NCI-H1048 (cell line): ENCODE measurements at places on chromosomes 12 and 14.

- peak; percentile 58 for DNase-seq
These were observed 363 bp upstream of the LMO3 start for GRCh38 chr12:16606201-16606849.

GRCh38 chr14:36716614-36717184 is 55.0 kb downstream of the PAX9 start:
- DNase-seq: no peak

- DNase-seq: no peak
These were observed 85.3 kb upstream of the PAWR start for GRCh38 chr12:79776111-79776510.

- no peak for DNase-seq
These were observed 115.8 kb downstream of the GCH1 start for GRCh38 chr14:54786838-54787237.

DNA sequence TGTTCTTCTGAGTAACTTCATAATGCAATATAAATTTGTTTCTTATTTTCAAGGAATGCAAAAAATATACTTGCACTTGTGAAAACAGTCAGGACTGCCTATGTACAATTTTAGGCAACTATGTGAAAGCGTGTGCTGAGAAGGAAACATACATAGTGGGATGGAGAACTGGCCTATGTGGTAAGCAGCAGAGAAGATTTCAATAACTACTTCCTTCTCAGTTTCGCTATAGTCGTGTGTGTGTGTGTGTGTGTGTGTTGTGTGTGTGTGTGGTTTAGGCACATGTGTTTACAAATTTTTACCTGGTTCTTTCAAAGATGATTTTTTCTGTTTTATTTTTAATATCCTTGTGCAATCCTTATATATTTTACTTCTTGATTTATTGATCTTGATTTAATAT is 211.8 kb downstream of the LRRK2 start:
- no peak for DNase-seq

DNA sequence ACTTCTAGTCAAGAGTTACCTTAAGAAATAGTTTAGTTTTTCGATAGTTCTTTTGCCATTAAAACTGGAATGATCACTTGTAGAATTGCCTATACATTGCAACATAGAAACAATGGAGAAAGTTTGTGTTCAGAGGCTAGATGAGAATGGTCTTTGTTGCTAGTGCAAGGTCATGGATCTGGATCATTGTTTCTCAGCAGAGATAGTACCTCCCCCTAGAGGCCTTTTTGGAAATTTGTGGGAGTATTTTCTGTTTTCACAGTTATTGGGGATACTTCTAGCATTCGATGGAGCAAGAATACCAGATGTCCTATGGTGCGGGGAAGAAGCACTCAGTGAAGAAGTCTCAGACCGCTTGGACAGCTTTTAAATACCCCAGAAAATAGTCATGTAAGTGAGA is 138.8 kb upstream of the HMGA2 start:
- no peak for DNase-seq

- DNase-seq: no peak
These were observed 90.7 kb downstream of the ITPK1 start for GRCh38 chr14:93025055-93025454.

DNA sequence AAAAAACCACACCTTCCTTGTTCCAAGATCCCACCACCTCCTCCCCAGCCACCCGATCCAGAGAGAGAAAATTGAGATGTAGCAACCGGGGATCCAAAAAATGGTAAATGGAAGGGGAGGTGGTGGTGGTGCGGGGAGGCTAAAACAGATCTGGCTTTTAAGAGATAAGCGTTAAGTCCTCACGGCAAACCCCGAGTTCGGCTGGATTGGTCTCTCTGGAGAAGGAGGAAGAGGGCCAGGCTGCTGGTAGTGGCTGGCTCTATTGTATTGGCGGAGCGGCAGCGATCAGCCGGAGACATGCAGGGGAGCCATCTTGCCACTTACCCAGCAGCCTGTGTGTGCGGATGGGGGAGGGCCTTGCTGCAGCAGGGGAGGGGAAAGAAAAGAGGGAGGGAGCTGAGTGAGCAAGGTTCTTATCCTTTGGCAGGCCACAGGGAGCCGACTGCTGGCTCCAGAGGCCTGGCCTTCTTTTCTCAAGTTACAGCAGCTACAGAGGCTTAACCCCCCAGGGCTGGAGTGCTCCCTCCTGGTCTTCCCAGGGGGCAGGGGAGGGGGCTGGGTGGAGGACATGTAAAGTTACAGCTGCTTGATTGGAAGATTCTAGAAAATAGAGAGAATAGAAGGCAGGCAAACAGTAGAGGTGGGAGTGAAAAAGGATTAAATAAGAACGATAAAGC is 14.1 kb upstream of the CDH24 start:
- DNase-seq: no peak

GRCh38 chr14:23245282-23245681 is 7.5 kb downstream of the RNF212B start:
- no peak for DNase-seq

DNA sequence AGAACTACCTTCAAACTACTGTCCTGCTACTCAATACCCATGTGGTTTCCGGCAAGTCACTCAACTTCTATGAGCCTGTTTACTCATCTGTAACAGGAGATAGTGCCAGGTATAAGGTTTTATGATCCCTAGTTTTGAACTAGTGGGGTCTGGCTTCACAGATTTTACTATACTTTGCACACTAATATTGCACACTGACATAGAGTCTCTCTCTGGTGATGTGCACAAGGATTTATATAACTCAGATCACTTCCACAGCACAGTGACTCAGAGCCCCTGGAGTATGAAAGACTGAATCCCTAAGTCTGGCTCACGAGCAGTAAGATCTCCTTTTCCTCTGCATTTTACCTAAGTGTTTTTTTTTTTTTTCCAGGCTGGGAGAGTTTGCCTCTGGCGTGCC is 69.7 kb upstream of the SLC38A2 start:
- DNase-seq: no peak

GRCh38 chr12:126212824-126213223 is 1147.6 kb downstream of the AACS start:
- no peak for DNase-seq
